ENCODE measurements at places on chromosomes 3 and 15.

GRCh38 chr3:177553012-177553411 is 355.7 kb upstream of the TBL1XR1 start:
- no peak for DNase-seq

DNA sequence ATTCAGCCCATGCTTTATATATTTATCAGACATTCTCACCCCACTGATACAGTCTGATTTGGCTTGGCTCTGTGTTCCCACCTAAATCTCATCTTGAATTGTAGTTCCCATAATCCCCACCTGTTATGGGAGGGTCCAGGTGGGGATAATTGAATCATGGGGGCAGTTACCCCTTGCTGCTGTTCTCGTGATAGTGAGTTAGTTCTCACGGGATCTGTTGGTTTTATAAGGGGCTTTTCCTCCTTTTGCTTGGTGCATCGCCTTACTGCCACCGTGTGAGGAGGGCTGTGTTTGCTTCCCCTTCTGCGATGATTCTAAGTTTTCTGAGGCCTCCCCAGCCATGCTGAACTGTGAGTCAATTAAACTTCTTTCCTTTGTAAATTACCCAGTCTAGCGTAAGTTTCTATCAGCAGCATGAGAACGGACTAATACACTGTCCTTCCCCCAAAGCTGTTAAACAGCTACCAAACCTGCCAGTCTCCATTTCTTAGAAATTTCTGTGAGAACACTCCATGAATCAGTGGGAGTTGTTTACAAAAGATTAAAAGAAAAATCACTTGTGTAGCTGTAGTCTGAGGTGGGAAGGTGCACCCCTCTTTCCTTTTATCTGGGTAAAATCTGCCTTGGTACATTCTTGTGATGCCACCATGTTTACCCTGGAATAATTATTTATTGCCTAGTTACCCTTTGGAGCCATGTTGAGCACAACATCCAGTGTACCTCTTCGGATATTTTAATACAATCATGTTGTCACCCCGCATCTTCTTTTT is 160.5 kb downstream of the THSD4 start:
- no peak for DNase-seq

DNA sequence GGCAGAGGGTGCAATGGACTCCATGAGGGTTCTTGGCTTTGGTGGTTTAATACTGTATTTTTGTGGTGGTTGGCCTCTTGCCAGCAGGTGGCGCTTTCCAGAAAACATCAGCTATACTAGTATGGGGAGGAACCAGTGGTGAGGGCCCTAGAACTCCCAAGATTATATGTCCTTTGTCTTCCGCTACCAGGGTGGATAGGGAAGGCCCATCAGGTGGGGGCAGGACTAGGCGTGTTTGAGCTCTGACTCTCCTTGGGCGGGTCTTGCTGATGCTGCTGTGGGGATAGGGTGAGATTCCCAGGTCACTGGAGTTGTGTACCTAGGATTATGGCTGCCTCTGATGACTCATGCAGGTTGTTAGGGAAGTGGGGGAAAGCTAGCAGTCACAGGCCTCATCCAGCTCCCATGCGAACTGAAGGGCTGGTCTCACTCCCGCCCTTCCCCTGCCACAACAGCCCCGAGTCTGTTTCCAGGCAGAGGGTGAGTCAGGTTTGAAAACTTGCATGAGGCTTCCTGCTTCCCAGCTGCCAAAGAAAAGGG is 357.7 kb downstream of the OTOL1 start:
- DNase-seq, result no peak

DNA sequence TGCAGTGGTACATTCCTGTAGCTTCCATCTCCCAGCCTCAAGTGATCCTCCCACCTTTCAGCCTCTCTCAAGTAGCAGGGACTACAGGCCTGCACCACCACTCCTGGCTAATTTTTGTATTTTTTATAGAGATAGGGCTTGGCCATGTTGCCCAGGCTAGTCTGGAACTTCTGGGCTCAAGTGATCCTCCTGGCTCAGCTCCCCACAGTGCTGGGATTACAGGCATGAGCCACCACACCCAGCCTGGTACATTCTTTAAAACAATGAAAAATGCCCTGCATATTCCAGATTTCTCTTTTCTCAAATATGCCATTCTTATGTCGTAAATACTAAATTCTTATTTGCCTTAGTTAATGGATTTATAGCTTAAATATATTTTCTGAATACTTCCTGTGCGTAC is 581.4 kb downstream of the MECOM start:
- no peak for DNase-seq

DNA sequence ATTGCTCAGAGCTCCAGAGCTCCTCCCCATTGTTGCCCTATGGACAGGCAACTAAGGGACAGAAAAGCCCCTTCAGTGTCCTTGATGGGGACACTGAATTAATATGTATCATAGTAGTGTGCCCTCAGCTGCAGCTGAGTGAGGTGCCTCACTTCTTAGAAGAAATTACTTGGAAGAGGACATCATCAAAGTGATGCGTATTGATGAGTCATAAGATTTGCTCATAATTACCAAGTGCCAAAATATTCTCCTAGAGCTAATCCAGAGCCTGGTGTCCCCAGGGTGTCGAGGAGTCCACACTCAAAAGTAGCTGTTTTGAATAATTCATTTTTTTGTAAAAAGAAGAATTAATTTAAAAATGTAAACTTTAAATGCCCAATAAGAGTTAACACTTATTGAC is 200.7 kb upstream of the SEMA6D start:
- no peak for DNase-seq

DNA sequence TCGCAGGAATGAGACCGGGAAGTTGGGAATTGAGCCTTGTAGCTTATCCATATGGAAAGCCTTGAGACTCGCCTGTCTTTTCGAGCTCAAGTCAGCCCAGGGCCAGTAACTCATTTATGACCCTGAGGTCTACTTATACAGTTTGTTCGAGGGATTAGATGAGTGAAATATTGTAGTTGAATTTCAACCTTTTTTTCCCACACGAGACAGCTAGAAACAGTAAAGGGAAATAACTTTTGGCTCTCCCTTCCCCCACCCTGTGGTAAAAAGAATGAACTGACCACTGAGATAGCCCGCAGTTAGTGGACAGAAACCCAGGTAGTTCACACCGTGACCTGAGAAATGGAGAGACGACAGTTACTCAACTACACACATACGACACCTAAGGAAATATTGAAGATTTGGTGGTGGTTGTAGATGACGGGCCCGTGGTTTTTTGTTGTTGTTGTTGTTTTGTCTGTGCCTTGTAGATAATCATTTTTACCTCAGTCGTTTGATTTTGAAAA is 841 bp downstream of the EIF3J start:
- DNase-seq, result no peak

DNA sequence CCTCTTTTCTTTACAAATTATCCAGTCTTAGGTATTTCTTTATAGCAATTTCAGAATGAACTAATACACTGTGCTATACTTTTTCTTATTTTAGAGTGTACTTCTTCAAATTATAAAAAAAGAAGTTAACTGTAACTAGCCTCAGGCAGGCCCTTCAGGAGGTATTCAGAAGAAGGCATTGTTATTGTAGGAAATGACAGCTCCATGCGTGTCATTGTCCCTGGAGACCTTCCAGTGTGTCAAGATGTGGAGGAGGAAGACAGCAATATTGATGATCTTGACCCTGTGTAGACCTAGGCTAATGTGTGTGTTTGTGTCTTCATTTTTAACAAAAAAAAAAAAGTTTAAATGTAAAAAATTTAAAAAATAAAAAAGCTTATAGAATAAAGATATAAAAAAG is 55.5 kb downstream of the IL12A start:
- DNase-seq, result no peak

DNA sequence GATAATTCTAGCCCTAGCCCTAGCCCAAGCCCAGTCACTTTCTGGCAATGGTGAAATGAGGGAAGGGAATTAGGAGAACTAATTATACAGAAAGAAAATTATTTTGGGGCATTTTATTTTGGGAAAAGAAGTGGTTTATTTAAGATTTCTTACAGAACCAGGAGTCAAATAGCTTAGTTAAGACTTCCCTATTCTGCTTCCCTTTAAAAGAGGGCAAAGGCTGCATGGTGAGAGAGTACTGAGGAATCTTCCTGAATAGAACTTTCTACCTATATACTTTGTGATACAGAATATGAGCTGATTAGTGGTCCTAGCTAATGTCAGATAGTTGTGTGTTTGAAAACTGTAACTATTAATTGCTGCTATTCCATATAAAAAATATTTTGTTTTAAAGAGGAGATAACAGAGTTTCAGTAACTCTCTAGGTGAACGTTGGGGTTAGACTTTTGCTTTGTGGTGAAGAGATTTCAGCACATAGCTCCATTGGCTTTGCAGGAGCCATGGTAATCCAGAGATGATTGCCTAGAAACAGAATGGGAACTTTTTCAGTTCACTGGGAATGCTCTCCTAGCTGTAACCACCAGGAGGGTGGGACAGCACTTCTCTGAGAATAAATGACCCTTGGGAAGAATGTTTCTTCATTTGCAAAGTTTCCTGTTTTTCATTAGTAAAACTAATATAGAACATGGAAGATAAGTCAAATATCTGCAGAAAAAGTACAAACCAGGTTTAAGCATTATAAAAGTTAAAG is 5.3 kb upstream of the GCSAM start:
- no peak for DNase-seq

DNA sequence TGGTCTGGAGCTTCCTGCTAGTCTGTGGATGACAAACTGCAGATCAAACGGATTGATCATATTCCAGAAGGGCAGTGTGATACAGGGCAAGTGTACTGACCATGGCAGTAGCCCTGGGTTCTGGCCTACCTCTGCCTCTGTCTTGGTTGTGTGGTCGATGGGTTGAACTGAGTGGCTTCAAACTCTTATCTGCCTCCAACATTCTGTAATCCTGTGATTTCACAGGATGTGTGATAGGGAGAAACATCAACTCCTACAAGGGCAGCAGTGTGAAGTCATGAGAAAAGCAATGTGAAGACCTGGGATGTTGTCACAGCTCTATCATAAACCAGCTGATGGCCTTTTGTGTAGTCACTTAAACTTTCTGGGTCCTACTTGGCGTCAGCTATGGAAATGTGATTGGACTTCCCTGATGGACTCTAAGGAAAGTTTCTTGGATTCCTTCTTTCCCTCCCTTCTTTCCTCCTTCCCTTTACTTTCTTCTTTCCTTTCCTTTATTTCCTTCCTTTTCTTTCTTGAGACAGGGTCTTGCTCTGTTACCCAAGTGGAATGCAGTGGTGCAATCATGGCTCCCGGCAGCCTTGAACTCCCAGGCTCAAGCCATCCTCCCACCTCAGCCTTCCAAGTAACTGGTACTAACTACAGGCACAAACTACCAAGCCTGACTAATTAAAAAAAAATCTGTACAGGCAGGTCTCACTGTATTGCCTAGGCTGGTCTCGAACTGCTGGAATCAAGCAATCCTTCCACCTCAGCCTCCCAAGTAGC is 114.8 kb downstream of the BBX start:
- DNase-seq, result no peak

All from NCI-H1417 treated with DMSO at 0.1 percent for 48 hours (cell line).